ENCODE measurements at places on chromosomes 11 and 22. TPM values are rescaled to one million over a fixed set of nuclear protein-coding genes. Genes with fewer than 3 reads are reported as not detected.

- no peak for DNase-seq
Measured at GRCh38 chr22:30582788-30583545, 8.5 kb upstream of the GAL3ST1 start.

DNA sequence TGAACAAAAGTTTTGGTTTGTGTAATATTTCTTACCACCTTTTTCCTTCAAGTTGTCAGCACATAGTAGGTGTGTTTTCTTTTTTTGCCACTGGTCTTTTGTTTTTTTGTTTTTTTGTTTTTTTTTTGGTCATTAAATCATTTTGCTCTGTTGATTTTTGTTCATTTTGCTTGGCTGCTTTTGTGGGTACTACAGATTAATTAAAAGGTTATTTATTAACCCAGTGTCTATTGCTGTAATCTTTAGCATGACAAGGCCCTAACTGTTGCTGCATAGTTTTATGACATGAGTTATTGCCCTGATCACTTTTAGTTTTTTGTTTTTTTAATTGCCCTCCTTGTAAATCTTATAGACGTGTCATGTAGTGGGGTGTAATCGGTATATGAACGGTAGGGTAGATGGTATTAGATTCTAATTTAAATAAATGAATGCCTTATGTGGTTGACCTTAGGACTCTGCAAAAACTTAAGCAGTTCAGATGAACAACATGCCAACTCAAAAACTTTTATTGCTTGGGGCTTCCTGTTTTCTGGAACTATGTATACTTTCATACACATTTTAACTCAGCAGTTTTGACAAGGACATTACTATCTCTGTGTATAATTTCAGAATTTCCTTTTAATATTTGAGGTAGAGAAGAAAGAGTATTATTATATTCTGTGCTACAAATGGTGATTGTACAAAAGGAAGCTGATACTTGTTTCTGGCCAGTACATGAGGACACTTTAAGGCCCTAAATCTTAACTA lies 7.9 kb downstream of the EWSR1 start:
- no peak for DNase-seq

GRCh38 chr11:45304111-45304991 lies 18.2 kb upstream of the SYT13 start:
- no peak for DNase-seq

DNA sequence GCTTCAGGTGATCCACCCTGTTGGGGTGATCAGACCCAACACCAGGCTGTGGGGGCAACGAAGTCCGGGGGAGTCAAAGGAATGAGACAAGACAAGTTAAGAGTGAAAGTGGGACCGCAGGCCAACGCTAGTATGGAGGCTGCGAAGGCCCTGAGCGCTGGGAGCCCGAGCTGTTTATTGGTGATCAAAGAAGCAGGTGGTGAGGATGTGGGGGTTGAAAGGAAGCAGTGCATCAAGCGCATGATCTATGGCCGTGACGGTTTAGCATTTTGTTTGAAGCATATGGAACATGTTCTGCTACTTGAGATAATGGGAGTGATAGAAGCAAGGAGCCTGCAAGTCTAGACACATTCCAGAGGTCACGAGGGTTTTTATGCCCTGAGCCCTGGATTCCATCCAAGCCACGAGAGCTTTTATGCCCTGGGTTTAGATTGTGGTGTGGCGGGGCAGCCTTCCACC lies 49.5 kb downstream of the MCHR1 start:
- no peak for DNase-seq

GRCh38 chr22:43455846-43456245 lies 44.0 kb downstream of the MPPED1 start:
- no peak for DNase-seq

PHLDA2 gene
- total RNA-seq, result 2.1 TPM

DNA sequence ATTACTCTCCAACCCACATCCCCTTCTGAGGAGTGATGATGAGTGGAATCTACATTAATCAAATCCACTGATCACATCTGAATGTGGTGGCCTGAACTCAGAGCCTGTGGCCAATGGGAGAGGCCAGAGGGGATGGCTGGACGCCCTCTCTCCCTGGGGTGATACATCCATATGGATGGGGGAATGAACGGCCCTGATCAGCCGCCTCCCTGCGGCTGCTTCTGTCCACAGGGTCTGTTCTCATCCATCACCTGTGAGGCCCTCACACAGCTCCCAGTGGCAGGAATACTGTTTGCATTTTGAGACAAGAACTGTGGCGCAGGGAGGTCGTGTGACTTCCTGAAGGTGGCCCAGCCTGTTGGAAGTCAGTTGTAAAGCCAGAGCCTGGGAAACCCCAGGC lies 78.3 kb upstream of the SHISAL1 start:
- peak; percentile 7 for DNase-seq

DNA sequence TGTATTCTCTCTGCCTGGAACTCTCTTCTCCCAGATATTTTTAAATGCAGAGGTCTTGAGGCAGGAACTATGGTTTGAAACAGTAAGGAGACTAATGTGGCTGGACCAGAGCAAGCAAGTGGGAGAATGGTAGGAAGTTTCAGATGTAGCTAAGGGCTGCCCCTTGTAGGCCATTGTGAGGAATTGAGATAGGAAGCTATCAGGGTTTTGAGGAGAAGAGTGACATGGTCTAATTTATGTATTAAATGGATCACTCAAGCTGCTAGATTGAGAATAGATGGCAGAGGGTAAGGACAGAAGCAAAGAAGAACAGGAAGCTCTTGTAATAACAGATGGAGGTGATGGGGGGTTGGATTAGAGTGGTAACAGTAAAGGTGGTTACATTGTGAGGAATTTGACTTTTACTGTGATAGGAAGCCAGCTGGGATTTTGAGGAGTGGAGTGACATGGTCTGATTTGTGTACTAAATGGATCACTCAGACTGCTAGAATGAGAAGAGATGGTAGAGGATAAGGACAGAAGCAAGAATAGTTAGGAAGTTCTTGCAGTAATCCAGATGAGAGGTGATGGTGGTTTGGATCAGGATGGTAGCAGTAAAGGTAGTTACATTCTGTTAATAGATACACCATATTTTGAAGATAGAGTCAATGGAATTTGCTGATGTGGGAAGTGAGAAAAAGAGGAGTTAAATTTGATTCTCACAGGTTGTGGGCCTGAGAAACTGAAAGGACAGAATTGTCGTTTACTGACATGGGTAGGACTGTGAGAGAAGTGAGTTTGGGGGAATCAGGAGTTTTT lies 63.0 kb downstream of the HIPK3 start:
- DNase-seq, result no peak

Data from adrenal gland (tissue), 19 donors.